ENCODE measurements at places on chromosomes 11 and 22.

DNA sequence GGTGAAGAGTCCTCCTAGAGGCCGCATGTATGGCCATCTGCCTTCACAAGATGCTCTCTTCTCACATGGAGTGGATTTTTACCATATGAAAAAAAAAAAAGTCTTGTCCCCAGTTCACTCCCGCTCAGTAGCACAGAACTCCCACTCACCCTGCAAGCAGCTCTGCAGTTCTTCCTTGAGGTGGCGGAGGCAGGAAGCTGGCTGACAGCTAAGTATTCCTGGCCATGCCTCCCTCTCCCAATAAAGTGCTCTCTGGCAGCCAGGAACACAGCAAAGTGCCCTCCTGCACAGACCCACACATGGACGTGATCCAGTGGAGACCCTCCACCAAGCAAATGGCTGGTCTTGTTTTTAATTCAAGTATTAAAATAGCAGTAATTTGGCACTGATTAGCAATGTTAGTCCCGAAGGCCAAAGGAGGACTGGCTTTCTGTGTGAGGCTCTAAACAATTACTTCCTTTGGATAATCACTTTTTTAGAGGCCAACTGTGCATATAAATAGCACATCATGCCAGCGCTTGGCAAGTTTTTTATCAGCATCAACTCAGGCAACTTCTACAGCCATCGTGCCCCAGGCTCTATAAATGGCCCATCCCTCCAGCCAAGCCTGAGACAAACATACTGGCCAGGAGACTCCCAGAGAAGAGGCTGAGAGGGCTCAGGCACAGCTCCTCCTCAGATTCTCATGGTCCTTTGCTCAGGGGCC is 413.6 kb downstream of the OPCML start:
- no peak for DNase-seq

GRCh38 chr11:86214710-86215109 is 29.8 kb upstream of the EED start:
- no peak for DNase-seq

- DNase-seq: no peak
Measured at GRCh38 chr11:1194231-1194976, 28.5 kb upstream of the MUC5B start.

DNA sequence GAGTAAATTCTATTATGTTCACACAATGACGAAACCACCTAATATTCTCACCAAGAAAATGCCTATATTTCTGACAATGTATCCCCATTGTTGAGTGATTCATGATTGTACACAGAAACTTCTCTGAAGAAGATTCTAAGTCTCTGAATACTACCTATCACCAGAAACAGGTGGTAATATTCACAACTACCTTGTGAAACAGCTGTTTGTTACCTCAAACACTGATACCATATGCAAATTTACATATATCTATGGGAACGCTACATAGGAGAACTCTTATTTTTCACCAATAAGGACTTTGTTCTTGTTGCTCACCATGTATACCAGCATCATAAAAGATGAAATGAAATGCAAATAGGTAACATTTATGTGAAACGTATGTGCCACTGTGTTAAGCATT is 59.3 kb downstream of the PDGFD start:
- no peak for DNase-seq

DNA sequence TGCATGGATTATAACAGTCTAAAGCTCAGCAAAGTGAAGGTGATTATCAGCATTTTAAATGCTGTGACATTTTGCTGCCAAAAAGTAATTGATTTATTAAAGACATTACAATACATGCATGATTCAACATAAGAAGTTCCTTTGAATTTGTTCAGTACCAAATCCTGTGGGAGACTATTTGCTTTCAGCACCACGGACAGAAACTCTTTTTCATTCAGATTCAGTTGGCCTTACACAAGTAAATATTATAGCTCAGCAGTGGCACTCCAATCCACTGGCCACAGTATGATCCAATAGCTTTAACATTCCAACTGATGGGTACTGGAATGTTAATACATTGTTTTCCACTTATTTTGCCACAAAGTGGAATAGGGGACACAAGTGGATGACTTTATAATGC is 806.7 kb downstream of the NTM start:
- DNase-seq: no peak

DNA sequence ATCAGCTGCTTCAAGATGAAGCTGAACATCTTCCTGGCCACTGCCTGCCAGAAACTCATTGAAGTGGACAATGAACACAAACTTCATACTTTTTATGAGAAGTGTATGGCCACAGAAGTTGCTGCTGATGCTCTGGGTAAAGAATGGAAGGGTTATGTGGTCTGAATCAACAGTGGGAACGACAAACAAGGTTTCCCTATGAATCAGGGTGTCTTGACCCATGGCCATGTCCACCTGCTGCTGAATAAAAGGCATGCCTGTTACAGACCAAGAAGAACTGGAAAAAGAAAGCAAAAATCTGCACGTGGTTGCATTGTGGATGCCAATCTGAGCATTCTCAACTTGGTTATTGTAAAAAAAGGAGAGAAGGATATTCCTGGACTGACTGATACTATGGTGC is 22.2 kb upstream of the BIRC3 start:
- no peak for DNase-seq

- DNase-seq: no peak
Measured at GRCh38 chr11:62621027-62621566, 689 bp downstream of the B3GAT3 start.

DNA sequence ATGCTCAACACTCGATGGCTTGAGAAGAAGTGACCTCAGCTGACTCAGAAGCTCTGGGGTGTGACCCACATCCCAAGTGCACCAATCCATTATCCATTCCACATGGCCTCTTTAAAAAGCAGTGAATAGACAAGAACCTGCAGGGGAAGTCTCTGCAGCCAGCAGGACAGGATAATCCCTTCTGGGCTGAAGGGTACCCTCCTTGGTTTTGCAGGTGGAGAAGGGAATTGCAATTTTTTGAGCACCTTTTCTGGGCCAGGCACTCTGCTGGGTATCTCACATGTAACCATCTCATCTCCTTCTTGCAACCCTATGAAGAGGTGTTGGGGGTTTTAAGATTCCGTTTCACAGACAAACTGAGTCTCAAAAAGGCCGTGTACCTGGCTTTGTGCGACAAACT is 76.6 kb downstream of the MYO18B start:
- DNase-seq: no peak

GRCh38 chr11:104614961-104615360 is 283.3 kb downstream of the CASP12 start:
- no peak for DNase-seq

- no peak for DNase-seq
Measured at GRCh38 chr11:75625991-75626888, 42.6 kb downstream of the MAP6 start.

DNA sequence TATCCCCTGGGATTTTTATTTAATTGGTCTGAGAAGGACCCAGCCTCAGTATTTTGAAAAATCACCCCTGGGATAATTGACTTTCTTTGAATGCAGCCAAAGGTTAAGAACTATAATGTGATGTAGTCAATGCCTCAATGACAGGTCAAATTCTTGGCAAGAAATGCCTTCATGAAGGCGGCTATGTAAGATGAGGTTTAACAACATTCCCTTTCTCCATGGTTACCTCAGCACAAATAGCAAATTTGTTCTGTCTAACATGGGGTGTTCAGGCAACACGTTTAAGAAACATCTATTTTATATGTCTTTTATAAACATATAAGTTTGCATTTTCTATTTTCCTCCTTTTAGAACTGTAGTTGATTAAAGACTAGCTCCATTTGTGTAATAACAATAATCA is 5.3 kb downstream of the SLN start:
- DNase-seq: no peak

Data from thymus (tissue), 14 donors.